ENCODE measurements at places on chromosomes 3 and 15. TPM values are rescaled to one million over a fixed set of nuclear protein-coding genes. Genes with fewer than 3 reads are reported as not detected.

EFHB gene
- 2.4 TPM for polyA plus RNA-seq

OR5H15 gene
- not detected for polyA plus RNA-seq

KNG1 gene
- polyA plus RNA-seq = not detected

SERPINI2 gene
- not detected for polyA plus RNA-seq

GHSR gene
- not detected for polyA plus RNA-seq

DNA sequence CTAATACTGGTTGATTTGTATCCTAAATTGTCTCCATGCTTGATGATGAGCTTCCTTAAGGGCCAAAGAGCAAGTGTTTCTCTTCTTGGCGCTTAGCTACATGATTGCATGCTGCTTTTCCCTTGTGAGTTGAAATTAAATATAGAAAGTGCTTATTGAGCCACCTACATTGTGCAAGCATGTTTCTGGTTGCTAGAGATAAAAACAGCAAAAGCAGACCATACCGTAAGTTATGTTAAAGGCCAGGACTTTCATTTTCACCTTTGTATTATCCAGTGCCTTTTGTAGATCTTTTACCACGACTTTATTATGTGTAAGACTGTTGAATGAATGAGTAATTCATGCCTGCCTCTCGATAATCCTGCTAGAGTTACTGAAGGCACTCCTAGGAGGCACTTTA lies 41.9 kb upstream of the CCNB2 start:
- H3K27ac ChIP-seq = no peak overlapping the region
- peaks cover 91% of the 10 kb centered on the region for H3K36me3 ChIP-seq
- DNase-seq = no peak

DNA sequence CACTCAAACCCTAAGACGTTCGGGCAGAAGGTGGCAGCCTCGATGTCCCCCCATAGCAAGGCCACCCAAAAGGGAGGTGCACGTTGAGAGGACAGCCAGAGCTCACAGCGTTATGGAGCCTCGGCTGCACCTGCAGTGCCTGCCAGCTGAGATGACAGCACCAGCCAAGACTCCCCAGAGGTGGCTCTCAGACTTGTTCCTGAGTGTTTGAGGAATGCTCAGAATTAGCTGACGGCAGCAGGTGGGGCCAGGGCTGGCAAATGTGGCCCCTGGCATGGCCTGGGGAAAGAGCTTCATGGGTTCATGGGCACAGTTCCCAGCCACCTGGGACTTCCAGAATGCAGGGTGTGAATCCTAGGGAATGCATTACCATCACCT lies 177.8 kb downstream of the KLF13 start:
- no peak overlapping the region for H3K4me3 ChIP-seq
- H3K4me1 ChIP-seq = no peaks in the 10 kb centered on the region
- H3K36me3 ChIP-seq = no peaks in the 10 kb centered on the region

GRCh38 chr3:135809021-135809634 lies 156.4 kb upstream of the PPP2R3A start:
- DNase-seq = no peak
- no peaks in the 10 kb centered on the region for H3K36me3 ChIP-seq
- H3K27me3 ChIP-seq = no peaks in the 10 kb centered on the region

GRCh38 chr3:45210308-45211041 lies 15.6 kb downstream of the TMEM158 start:
- no peak overlapping the region for H3K27ac ChIP-seq
- peak; percentile 84 for DNase-seq
- H3K4me3 ChIP-seq = no peak overlapping the region

DNA sequence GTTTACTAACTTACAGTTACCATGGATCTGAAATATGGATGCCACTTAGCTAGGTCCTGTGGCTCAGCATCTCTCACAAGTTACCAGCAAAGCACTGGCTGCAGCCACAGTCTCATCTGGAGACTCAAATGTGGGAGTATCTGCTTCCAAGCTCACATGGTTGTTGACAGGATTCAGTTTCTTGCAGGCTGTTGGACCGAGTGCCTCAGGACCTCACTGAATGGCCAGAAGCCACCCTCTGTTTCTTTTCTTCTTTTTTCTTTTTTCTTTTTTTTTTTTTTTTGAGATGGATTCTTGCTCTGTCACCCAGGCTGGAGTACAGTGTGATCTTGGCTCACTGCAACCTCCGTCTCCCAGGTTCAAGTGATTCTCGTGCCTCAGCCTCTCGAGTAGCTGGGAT lies 20.1 kb upstream of the AMOTL2 start:
- H3K36me3 ChIP-seq = no peaks in the 10 kb centered on the region
- peaks cover 36% of the 10 kb centered on the region for H3K27me3 ChIP-seq
- DNase-seq = no peak
- H3K27ac ChIP-seq = no peak overlapping the region
- H3K4me3 ChIP-seq = no peak overlapping the region

DNA sequence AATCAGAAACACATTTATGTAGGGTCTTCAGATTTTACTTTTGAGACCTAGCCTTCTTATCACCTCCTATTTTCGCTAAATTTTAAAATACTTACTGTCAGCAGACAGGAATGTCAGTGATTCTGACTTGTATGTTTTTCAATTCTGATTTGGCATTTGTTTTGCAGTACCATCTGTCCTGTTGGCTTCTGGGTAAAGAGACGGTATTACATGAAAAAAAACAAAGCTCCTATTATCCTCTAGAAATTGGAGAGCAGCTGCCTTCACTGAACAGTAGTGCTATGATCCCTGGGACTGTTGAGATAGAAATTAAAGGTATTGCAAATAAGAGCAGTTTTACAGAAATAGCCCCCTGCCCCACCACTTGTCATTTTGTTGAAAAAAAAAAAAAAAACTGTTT lies 8.4 kb downstream of the ARMC8 start:
- H3K27me3 ChIP-seq = no peaks in the 10 kb centered on the region
- H3K4me1 ChIP-seq = peaks cover 18% of the 10 kb centered on the region
- H3K36me3 ChIP-seq = peaks cover 32% of the 10 kb centered on the region
- no peak for DNase-seq

GRCh38 chr3:37543666-37544065 lies 318.0 kb upstream of the CTDSPL start:
- H3K4me1 ChIP-seq = peaks cover 3% of the 10 kb centered on the region
- H3K27me3 ChIP-seq = no peaks in the 10 kb centered on the region
- H3K36me3 ChIP-seq = no peaks in the 10 kb centered on the region
- H3K4me3 ChIP-seq = no peak overlapping the region
- DNase-seq = no peak
- H3K27ac ChIP-seq = no peak overlapping the region

DNA sequence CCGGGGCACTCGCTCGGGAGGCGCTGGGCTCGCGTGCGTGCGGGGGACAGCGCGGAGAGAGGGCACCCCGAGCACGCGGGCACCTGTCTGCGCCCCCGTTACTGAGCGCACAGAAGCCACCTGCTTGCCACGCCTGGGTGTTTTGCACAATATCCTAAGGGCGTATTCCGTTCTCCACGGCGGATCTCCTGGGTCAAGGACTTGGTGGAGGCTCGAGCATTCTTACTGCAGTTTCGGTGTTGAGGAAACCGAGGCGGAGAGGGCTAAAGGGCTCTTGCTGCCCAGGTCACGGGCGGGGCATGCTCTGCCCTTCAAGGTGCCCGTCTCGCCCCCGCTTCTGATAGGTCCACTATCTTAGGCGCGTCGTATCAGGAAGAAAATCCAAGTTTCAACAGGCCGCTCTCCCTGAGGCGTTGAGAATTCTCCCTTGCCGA lies 526 bp downstream of the GPD1L start:
- H3K4me3 ChIP-seq = peak overlapping the region; percentile 71
- peak overlapping the region; percentile 34 for H3K27ac ChIP-seq
- peaks cover 14% of the 10 kb centered on the region for H3K4me1 ChIP-seq
- no peaks in the 10 kb centered on the region for H3K36me3 ChIP-seq

DNA sequence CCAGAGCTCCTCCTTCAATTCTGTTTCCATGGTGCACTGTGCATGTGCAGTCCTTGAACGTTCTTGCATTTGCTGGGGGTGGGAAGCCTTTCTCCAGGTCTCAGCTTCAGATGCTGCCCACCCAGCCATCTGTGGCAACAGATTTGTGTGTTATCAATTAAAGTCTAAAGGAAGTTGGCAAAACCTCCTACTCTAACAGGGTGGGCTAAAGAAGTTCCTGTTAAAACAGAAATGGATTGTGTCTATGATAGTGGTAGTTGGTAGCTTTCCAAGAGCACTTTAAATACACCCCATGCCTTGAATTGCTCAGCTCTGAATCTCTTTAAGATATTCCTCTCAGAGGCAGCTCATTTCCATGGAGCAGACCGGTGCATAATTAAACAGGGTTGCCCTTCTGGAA lies 488.0 kb upstream of the SUCLG2 start:
- DNase-seq = no peak
- no peak overlapping the region for H3K27ac ChIP-seq
- H3K36me3 ChIP-seq = no peaks in the 10 kb centered on the region
- H3K27me3 ChIP-seq = no peaks in the 10 kb centered on the region
- no peaks in the 10 kb centered on the region for H3K4me1 ChIP-seq

DNA sequence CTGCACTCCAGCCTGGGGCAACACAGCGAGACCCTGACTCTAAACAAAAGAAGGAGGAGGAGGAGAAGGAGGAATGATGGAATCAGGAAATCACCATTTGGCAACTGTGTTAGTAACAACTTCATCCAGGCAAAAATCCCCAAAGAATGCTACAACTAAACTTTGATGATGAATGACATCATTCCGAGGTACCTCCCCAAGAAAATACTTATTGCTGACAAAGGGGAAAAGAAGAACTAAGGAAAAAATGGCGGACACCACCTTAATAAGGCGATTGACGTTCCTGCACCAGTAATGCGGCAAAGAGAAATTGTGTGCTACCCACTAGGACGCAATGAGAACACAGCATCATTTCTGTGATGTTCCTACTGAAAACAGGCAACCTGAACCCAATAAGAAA lies 78.2 kb upstream of the SLC6A11 start:
- H3K36me3 ChIP-seq = no peaks in the 10 kb centered on the region
- H3K27me3 ChIP-seq = peaks cover 4% of the 10 kb centered on the region
- H3K4me1 ChIP-seq = no peaks in the 10 kb centered on the region
- no peak overlapping the region for H3K4me3 ChIP-seq
- no peak overlapping the region for H3K27ac ChIP-seq

DNA sequence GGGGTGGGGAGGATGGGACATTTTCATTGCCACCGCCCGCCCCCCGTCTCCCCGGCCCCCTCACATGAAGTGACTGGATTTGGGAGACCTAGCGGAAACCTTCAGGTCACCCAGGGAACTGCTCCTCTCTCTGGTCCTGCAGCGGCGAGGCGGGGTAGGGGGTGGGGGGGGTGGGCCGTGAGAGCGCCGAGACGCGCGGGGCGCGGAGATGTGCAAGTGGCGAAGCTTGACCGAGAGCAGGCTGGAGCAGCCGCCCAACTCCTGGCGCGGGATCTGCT lies 712 bp upstream of the MME start:
- H3K36me3 ChIP-seq = no peaks in the 10 kb centered on the region
- DNase-seq = peak; percentile 32
- peak overlapping the region; percentile 58 for H3K4me3 ChIP-seq

GRCh38 chr15:46213551-46213950 lies 578.7 kb downstream of the SQOR start:
- no peaks in the 10 kb centered on the region for H3K27me3 ChIP-seq
- H3K36me3 ChIP-seq = no peaks in the 10 kb centered on the region
- DNase-seq = no peak
- no peak overlapping the region for H3K4me3 ChIP-seq

GRCh38 chr3:30667280-30667651 lies 60.9 kb downstream of the TGFBR2 start:
- no peaks in the 10 kb centered on the region for H3K27me3 ChIP-seq
- DNase-seq = no peak
- H3K4me1 ChIP-seq = no peaks in the 10 kb centered on the region
- no peaks in the 10 kb centered on the region for H3K36me3 ChIP-seq
- no peak overlapping the region for H3K4me3 ChIP-seq
- no peak overlapping the region for H3K27ac ChIP-seq

DNA sequence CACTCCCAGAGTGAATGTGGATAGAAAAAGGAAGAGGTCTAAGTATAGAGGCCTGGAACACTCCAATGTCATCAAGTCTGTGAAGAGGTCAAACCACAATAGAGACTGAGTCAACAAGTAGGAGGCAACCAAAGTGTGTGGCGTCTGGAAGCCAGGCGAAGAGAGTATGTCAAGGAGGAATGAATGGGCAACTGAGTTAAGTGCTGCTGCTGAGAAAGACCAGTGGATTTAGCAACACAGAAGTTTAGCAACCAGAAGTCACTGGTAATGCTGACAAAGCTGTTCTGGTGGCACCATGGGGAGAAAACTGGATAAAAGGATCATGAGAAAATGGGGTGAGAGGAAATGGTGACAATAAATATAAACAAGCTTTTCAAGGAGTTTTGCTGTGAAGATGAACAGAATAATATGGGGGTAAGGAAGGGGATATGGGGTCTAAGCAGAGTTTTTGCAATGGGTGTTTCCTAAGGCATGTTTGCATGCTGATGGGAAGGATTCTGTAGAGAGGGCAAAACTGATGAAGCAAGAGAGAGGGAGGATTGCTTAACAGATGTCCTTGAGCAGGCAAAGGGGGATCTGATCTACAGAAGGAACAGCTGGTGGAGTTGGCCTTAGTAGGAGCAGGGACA lies 38.4 kb downstream of the PCOLCE2 start:
- DNase-seq = peak; percentile 75
- H3K36me3 ChIP-seq = no peaks in the 10 kb centered on the region
- no peak overlapping the region for H3K4me3 ChIP-seq
- H3K27me3 ChIP-seq = no peaks in the 10 kb centered on the region
- no peak overlapping the region for H3K27ac ChIP-seq
- no peaks in the 10 kb centered on the region for H3K4me1 ChIP-seq

GRCh38 chr3:31748281-31748932 lies 215.7 kb downstream of the STT3B start:
- no peak overlapping the region for H3K27ac ChIP-seq
- no peak overlapping the region for H3K4me3 ChIP-seq
- H3K27me3 ChIP-seq = peaks cover 10% of the 10 kb centered on the region
- no peak for DNase-seq
- no peaks in the 10 kb centered on the region for H3K4me1 ChIP-seq

DNA sequence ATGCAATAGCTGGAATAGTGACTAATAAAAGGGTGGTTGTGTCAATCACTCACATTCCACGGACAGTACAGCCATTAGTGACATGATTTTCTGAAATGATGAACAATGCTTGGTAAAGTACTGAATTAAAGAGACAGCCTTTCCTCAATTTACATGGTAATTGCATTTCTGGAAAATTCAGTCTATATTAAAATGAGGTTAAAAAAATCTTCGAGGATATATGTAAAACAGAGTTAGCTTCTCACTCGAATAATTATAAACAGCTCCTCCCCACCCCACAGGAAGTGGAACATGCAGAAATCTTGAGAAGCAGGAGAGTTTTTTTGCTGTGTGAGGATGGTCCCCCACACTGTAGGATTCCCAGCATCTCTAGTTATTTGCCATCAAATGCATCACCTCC lies 42.1 kb downstream of the SLC6A11 start:
- no peak overlapping the region for H3K27ac ChIP-seq
- no peaks in the 10 kb centered on the region for H3K4me1 ChIP-seq
- H3K36me3 ChIP-seq = no peaks in the 10 kb centered on the region
- no peak overlapping the region for H3K4me3 ChIP-seq
- H3K27me3 ChIP-seq = peaks cover under 1% of the 10 kb centered on the region

DNA sequence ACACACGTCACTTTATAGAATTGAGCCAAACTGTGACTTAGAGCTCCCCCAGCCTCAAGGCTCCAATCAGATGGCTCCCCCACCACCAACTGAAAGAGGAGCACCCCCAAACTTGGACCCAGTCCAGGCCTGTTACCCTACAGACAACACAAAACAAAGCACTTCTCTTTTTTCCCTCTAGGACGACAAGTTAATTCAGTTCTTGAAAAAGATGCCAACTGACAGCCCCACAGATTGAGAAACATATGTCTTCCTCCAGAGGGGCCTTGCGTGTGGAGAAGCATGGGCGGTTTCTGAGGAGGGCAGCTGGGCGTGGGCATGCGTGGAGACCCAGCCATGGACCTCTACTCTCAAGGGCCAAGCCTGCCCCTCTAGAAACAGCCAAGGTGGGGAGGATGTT lies 229.5 kb downstream of the SHQ1 start:
- no peaks in the 10 kb centered on the region for H3K4me1 ChIP-seq
- H3K27ac ChIP-seq = no peak overlapping the region
- no peak for DNase-seq
